ENCODE measurements at places on chromosomes 5 and 9.

DNA sequence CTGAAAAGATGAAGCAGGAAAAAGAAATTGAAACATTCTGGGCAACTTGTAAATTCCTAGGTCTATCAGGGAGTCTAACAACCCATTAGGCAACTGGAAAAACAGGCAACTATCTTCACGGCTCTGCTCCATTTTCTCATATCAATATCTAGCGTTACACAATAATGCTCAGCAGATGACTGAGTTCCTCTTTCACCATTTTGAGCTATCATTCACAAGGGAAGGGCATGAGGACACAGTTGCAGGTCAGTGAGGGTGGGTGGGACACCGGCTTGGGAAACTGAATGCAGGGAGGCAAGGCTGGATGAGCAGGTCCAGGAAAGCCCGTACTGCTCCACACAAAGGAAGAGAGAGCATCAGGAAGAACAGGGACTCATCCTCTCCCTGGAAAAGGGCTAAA is 67.0 kb downstream of the FRMD3 start:
- DNase-seq = no peak

DNA sequence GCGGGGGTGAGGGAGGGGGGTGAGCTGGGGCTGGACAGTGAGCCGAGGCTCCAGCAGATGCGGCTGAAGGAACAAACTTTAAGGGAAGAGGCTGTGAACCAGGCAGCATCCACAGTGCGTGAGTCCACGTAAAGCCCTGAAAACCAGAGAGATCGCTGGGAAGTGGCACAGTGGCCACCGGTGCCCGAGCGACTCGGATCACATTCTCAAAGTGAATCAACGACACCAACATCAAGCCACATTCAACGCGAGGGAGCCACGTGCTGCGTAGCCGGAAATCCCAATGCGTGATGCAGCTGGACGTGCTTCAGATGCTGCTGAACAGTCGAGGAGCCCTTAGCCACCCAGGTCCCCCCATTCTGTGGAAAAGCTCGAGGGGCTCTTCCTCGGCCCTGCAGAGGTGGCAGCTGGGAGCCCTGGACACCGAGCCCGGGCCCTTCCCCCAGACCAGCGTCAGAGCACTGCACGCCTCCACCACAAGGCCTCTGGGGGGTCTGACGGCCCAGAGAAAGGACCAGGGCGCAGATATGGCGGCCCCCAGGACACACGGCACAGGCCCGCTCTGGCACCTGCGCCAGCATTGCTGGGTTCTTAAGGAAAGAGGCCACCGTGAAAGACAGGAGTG is 53.7 kb upstream of the EXOC3 start:
- no peak for DNase-seq

- no peak for DNase-seq
These were observed 57.0 kb downstream of the NREP start for GRCh38 chr5:111699976-111700375.

DNA sequence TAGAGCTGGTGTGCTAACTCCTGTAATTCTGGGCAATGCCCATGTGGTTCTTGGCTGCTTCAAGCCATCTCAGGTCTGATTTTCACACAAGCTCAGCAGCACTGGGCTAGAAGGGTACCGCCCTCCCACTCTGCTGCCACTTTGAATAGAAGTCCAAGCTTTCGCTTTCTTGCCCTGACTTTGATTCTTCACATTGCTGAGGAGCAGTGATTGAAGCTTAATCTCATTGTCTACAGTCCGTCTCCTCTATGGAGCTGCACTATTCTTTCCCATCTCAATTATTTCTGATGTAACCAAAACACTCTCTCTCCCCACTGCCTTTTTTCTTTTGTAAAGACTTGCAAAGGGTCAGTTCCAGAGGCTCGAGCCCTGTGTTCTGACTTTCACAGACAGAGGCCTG is 12.9 kb upstream of the RNF183 start:
- no peak for DNase-seq

DNA sequence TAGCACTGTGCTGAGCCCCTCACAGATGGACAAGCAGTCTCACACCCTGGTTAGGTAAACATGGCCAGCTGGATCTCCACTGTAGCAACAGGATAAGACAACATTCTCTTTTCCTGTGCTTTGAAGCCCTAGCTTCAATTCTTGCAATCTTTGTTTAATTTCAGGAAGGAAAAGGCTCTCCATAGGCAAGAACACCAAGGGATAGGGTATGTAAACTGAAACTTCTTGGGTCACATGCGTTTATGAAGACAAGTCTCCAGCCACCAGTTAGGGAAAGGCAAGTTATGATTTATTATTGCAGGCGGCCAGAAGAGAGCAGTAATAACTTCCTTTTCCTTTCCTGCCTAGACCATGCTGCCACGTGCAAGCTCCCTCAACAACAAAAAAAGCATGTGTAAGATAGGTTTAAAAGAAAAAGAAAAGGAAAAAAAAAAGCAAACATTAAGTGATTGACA is 50.1 kb upstream of the POU5F2 start:
- DNase-seq = no peak

GRCh38 chr9:128416432-128417019 is 4.1 kb upstream of the CERCAM start:
- DNase-seq = no peak

DNA sequence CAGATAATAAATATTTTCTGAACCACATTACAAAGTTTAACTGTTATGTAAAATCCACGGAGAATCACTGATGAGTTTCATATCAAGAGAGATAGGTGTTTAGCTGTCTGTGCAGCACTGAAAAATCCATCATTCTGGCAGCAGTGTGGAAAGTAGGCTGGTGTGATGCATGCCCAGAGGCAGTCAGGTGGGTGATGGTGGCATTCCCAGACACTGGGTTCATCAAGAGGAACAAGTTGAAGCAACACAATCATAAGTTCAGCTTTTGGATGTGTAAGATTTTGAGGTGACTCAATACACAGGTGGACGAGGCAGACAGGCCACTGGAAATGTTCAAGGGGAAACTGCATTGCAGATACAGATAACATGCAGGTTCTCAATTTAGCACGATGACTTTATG is 11.9 kb downstream of the DNAH5 start:
- no peak for DNase-seq

DNA sequence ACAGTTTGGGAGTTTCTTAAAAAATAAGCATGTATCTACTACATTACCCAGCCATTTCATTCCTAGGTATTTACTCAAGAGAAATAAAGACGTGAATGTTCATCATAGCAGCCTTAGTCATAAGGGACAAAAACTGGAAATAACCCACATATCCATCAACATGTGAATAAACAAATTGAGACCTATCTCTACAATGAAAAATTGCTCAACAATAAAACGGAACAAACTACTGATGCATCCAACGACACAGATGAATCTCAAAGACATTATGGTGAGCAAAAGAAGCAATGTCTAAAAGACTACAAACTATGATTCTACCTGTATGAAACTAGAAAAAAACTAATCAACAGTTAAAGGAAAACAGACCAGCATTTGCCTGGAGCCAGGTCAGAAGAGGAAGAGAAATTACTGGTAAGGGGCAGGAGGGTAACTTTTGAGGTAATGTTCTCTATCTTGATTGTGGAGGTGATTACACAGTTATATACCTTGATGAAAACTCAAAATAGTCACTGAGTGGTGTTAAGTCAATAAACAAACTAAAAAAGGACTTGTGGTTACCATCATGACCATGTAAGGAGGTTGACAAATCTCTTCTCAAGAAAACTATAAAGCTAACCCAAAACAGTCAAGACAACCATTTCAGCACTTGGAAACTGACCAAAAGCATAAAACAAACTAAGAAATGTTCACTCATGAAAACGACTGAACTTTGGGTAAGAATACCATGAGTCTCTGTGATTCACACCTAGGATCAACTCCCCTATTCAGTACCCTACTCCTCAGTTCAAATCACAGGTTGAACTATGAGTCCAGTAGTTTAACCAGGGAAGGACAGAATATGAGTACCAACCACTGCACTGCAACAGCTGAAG is 10.4 kb downstream of the UIMC1 start:
- no peak for DNase-seq

DNA sequence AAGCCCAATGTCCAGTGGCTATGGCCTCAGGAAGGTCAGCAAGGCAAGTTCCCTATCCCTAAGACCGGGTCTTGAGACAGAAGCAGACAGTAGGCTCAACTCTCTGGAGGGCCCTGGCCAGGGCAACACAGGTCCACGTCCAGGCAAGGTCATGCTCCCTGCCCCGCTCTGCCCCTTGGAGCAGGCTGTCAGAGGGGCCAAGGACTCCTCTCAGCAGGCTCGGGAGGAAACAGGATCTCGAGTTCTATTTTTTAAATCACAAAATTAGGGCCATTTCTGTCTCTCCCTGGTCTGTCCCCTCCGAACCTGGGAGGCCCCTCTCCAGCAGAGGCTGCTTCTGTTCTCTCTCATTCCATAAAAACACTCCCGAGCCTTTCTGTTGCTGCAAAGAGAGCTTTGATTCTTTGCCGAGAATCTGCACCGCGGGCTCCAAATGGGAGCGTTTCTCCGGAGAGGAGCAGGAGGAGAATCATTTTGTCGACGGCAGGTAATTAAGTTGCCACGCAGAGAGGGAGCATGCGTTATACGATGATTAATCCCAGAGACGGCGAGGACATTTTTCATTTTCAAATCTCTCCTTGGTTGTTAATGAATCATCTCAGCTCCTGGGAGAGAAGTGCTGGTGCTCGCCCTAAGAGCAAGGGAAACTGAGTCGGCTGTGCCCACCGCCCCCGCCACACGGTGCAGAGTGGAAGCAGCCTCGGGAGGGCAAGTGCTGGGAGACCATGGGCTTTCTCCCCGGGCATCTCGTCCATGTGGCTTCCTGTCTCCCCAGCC is 24.5 kb upstream of the FCN1 start:
- DNase-seq = no peak

DNA sequence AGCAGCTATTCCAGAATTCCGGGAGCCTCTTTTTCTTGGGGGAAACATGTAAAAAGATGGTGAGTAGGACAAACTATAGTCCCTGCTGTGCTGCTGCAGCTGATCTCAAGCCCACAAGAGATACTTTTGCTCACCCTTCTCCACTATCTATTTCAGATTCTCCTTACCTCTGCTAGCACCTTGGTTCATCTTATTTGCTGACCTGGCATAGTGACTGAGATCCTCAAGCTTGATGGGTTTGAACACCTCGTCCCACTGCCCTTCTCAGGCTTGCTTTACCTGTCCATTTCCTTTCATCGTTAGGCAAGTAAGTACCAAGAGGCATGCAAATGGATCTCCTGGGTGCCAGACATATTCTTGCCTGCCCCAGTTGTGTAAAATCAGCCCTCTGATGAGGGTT is 338.4 kb upstream of the SMARCA2 start:
- no peak for DNase-seq

GRCh38 chr9:20111173-20111843 is 322.5 kb upstream of the SLC24A2 start:
- DNase-seq = no peak

DNA sequence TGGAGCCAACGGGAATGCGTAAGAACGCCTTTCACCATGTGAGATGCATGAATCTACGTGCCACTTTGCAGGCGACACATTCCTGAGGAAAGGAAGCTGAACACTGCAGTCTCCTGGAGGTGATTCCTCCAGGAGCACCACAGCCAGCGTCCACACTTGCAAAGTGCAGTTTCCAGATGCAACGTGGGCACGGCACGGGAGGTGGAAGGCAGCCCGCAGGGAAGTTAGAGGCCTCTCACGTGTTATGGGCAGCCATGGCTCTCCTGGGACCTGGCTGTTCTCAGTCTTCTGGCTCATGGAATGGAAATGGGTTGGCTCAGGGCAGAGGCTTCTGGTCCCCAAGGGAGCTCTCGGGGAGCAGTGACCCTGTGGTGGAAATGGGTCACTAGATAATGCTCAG is 381.0 kb upstream of the IRX4 start:
- no peak for DNase-seq

- DNase-seq = no peak
These were observed 8.7 kb upstream of the SH3PXD2B start for GRCh38 chr5:172463031-172463430.

GRCh38 chr9:14314424-14314928 is 535 bp upstream of the NFIB start:
- DNase-seq = no peak

- no peak for DNase-seq
These were observed 240.4 kb upstream of the RAI14 start for GRCh38 chr5:34415559-34416198.

DNA sequence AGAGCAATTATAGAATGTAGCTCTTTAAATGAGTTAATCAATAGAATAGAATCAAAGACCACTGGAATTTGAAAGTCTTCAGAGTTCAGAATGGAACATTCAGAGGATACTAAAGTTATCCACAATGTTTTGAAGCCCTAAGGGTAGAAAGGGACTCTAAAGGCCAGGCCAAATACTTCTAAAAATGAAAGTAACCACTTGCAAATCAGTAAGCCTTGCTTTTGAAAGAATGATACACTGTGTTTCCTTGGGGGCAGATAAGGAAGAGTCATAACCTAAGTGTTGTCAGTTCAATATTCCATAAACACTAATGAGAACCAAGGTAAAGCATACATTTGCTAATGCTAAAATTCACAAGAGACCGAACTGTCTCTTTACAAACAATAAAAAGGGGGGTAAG is 813.5 kb downstream of the PTPRD start:
- DNase-seq = no peak

DNA sequence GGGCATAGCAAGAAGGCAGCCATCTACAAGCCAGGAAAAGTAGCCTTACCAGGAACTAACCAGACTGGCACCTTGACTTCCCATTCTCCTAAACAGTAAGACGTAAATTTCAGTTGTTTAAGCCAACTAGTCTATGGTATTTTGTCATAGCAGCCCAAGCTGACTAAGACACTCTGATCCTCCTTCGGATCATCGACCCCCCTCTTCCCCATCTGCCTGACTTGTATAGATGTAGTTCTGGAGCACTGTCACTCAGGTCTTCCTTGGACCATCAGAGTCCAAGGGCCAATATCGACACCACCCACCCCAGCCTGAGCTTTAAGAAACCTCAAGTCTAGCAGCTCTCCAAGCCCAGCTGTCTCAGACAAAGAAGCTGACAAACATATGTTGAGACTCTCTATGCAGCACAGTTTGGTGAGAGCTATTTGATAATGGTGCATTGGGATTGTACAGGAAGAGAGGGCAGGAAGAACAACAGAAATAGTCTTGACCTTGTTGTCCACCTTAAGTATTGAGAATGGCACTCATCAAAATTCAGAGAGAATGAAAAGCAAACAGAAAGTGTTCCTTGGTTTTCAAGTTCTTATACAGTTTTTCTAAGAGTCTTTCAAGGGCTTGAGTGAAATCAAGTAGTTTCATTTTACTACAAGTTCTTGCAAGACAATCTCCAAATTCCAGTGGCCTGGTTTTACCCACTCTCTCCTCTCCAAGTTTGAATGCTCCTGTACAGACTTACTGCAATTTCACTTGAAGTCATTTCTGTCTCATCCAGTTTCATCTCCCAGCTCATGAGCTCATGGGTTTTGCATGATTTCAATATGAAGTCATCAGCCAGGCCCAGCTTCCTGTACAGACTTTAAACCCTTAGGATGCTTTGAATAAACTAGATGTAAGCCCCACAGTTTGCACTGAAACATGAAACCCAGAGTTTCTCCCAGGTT is 122.3 kb upstream of the RAI14 start:
- DNase-seq = no peak

GRCh38 chr9:96399325-96399633 is 15.8 kb upstream of the SLC35D2 start:
- DNase-seq = no peak

GRCh38 chr5:6872441-6873160 is 159.4 kb downstream of the TENT4A start:
- DNase-seq = no peak

All from stimulated activated CD8-positive, alpha-beta memory T cell treated with anti-CD3 and anti-CD28 coated beads, Interleukin-15, amount 100 ng/mL, for 48 hours (primary cell).